ENCODE measurements at places on chromosomes 6 and 20.

- DNase-seq = no peak
Measured at GRCh38 chr6:150641398-150642139, 41.9 kb downstream of the PLEKHG1 start.

- no peak for DNase-seq
Measured at GRCh38 chr6:13613029-13613594, 2.0 kb upstream of the NOL7 start.

GRCh38 chr20:32877507-32877906 is 18.8 kb downstream of the EFCAB8 start:
- DNase-seq = no peak

DNA sequence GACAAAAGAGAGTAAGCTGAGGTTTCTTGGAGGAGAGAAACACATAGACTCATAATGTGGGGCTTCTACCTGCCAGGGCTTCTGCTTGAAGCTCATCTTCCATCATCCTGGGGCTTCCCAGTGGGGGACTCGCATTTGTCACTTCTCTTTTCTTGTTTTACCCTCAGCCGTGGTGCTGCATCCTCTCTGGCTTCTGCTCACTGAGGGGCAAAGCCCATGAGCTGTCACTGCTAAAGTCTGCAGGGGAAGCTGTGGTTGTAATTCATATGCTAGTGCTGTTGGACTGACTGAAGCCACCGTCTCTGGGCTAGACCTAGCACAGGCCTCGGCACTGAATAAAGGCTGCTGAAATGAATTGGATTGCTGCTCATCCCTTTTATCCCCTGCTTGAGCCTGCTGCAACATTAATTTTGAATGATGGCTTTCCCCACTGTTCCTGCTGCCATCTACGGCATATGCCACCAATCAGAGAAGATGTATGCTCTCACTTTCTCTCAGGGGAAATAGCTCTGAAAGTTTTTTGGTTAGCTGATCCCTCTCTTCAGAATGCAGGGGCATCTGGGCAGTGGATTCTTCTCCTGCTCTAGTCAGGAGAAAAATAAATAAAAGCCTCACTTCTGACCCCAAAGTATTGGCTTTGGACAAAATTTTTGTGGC is 568.4 kb upstream of the MAP3K7 start:
- DNase-seq = no peak

DNA sequence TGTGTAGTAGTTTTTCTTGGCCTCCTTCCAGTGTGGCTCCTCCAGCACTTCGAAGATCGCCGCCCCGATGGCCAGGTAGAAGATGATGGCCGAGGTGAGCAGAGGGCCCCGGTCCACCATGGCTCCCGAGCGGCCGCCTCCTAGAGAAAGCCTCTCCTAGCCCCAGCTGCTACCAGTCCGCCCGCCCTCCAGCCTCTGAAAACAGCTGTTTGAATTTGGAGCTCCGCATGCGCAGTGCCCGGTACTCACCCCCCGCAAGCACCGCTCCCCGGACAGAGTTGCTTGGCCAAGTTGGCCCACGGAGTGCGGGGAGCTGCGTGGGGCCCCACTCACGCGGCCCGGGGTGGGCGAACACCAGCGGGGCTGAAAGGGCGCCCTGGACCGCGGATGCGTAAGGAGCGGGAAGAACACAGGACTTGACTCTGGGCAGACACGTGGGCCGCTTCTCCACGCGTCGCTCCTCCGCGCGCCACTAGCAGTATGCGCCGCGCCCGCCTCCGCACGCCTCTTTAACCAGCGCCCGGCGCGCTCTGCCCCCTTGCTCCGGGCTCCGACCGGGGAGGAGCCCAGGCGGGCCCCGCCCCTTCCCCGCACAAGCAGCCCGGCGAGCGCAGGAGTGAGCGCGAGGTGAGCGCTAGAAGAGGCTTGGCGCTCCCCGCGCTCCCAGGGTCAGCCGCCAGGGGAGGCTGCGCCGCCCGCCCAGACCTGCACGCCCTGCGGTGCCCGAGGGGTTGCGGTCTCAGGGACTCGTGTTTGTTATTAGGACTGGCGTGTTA is at the start of gene KCNK5:
Gene KCNK5, minus strand, starts transcription at position 484 of the 776 bp plus-strand sequence. Its CDS starts 364 bp downstream, at position 120.
- peak; percentile 87 for DNase-seq

GRCh38 chr6:21390532-21391213 is 202.9 kb upstream of the SOX4 start:
- DNase-seq = no peak

- no peak for DNase-seq
Measured at GRCh38 chr6:128079021-128079420, 178.2 kb upstream of the THEMIS start.

DNA sequence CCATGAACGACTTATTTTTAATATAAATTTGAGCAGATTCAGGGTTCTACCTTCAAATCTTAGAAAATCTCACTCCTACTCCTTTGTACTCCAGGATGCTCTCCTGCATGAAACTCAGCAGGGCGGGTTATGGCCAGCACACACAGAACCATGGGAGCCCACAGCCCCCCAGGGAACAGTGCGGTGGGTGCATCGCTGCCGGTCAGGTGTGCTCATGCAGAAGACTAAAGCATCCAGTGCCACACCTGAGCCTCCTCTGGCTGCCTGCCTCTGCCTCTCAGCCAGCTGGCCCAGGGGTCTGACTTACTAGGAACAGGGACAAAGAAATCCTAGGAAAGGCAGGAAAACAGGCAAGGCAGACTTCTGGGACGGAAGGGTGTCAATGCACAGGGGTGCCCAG is 31.8 kb downstream of the EZR start:
- DNase-seq = no peak

DNA sequence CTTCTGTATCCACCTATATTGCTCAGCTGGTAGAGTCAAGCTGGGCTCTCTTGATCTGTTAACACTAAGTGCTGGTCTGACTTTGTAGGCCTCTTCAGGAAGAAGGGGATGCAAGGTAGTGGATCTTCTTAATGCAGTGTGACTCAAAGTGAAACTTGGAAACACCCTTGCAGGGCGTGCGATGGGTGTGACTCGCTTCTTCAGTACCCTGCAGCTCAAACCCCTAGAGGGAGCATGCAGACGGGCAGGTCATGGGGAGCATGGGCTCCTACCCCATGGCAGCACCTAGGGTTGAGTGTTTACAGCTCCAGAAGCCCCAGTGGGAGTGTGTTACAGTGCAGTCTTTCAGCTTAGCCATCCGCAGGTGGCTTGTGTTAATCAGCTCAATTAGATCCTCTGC is 757 bp upstream of the SAMD3 start:
- peak; percentile 22 for DNase-seq

DNA sequence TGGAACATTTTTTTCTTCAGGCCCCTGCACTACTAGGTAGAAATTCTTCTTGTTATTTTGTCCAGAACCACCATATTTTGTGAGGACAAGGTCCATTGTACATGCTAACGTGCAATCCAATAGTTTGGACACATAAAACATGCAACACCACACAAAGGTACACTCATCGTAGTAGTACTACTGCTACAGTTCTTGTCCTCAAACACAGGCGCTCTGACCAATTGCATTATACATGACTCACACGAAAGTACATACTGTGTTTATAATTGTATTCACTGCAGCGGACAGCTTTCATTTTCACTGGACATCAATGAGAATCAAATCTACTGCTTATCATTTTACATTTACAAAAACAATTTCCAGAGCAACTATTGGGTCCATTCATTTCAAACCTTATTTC is 15.3 kb upstream of the SMLR1 start:
- DNase-seq = no peak

- DNase-seq = no peak
Measured at GRCh38 chr20:57071283-57071731, 195.1 kb downstream of the BMP7 start.

- peak; percentile 51 for DNase-seq
Measured at GRCh38 chr6:158142789-158143188, 25.3 kb downstream of the SERAC1 start.

DNA sequence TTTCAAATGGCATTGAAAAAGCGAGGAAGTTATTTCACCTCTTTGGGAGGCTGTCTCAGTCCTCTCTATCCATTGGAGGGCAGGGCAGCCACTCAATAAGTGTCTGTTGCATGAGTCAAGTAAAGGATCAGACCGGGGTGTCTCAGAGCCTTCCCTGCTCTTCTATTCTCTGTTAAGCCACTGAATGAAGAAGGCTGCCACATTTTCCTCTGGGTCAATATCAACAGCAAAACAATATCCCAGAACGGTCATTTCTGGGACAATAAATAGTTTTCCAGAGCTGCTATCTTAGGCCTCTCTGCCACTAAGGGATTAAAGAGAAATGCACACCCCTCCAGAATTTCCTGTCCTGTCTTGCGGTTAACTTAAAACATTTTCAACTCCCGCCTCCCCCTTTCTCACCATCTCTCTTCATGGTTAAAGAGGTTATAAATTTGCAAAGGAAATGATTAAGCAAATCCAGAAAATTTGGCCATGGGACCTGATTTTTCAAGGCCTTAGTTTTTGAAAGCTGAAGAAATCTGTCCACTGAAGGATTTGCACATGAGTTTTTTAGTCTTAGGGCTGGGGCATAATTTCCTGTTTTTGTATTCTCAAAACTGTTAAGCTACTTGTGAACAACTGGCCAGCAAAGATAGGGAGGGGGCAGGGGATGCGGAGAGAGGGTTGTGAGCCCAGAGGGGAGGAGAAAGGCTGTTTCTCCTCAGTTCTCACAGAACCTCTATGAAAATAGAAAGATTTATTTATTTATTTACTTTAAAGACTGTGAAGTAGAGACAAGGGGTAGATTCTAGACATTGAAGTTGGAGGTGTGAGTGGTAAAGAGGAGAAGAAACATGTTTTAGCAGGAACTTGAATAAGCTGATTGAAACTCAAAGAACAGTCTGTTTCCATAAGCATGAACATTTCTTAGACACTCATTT is 135.7 kb downstream of the BCAS1 start:
- peak; percentile 49 for DNase-seq

DNA sequence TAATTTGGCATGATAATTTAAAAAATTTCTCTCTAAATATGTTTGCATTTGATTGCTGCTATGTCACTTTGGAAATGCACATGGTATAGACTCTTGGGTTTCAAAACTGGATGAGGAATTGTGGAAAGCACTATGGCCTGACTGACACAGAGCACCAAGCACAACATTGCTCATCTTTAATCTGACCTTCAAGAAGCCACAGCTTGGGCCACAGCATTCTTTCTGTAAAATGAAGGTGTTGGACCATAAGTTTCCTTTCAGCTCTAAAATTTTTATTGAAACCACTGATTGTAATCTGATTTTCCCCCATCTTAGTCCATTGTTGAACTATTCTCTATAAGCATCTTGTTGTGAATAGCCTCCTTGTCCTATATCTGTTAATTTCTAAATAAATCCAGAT is 41.0 kb downstream of the QKI start:
- no peak for DNase-seq

GRCh38 chr6:161031721-161032495 is 40.3 kb downstream of the MAP3K4 start:
- no peak for DNase-seq

DNA sequence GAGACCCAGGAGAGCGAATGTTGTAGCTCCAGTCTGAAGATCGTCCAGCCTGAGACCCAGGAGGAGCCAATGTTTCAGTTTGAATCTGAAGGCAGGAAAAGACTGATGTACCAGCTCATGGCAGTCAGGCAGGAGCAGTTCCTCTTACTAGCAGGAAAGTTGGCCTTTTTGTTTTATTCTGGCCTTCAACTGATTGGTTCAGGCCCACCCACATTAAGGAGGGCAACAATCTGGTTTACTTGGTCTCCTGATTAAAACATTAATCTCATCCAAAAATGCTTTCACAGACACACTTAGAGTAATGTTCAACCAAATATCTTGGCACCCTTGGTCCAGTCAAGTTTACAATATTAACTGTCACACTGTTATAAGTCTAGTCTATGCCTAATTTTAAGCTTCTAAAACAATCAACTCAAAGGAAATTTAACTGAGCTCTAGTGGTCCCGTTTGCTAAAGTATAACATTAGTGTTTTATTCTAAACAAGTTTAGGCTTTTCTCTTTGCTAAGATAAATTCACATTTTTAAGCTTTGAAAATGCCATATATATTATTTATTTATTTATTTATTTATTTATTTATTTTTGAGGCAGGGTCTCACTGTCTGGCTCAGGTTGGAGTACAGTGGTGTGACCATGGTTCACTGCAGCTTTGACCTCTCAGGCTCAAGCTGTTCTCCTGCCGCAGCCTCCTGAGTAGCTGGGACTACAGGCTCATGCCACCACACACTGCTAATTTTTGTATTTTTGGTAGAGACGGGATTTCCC is 275.5 kb upstream of the SLC35B3 start:
- DNase-seq = no peak

GRCh38 chr20:43238833-43239232 is 49.1 kb upstream of the PTPRT start:
- DNase-seq = no peak

DNA sequence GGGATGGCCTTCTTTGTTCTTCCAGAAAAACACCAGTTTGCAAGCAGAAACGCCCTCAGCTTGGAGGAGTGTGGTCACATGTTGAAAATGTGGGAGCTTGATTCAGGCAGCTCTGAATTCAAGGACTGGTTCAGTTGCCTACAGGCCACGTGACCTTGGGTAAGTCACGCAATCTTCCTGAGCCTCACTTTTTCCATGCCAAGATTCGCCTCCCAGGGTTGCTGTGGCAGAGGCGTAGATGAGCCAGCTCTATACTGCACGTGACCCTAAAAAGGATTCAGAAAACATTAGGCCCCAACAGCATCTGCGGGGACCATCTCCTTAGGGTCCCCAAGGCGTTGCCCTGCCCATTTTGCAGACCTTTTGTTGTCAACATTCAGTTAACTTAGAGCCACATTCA is 112.0 kb upstream of the SNX9 start:
- no peak for DNase-seq

GRCh38 chr20:20412750-20413149 is 44.8 kb downstream of the INSM1 start:
- no peak for DNase-seq

- DNase-seq = peak; percentile 15
Measured at GRCh38 chr6:126546541-126547120, 206.7 kb downstream of the CENPW start.

GRCh38 chr6:135128268-135128914 is 52.7 kb upstream of the MYB start:
- DNase-seq = no peak

DNA sequence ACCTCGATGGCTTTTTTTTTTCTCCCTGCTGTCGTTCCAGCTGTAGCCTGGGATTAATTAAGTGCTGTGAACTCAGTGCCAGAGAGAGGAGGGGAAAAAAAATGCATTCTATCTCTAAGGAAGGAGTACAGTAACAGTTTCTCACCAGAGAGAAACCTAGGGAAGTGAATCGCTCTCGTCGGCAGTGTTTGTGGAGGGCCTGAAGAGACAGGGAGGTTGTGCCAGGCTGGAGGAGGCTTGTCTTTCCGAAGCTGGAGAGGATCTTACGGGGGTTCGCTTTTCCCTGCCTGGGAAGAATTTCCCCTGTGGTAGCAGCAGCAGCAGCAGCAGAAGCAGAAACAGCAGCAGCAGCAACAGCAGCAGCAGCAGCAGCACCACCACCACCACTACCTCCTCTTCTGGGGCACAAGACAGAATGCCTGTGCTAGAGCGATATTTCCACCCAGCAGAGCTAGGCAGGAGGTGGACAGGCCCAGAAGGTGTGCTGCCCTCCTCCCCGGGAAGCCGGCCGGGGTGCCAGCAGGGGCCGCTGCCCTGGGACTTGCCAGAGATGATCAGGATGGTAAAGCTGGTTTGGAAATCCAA is 186.5 kb downstream of the PDE7B start:
- no peak for DNase-seq

DNA sequence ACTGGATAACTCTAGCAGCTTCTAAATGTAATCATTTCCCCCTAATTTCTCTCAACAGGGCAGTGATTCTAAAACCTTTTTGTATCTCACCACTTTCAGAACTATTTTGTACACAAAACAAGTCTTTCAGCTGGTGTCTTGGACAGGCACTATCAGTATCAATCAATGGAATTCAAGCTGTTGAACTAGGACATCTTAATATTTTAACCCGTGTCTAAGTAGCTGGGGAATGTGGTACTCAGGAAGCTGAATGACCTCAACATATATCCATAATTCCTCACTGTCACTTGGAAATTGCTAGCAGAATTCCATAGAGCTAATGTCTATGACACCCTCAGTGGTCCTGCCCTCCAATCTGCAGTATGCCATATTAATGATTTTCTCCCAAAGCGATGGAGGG is 24.5 kb downstream of the ADAT2 start:
- DNase-seq = no peak
